ENCODE measurements at places on chromosomes 1 and 21.

DNA sequence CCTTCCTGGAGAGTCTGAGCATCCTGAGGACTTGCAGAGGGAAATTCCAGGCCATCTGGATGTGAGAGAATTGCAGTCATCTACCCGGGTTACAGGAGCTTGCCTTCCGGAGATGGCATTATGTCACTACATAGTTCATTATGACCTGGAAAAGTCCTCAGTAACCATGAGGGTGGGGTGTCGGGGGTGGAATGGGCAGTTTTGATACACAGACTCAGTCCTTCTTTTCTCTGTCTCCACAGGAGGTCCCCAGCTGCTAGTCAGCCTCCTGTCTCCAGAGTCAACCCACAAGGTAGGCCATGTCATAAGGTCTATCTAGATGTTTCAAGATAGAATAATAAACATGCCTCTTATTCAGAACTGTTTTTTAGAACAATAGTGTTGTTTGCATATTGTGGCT, 268.2 kb upstream of the SGIP1 start:
- DNase-seq: no peak

DNA sequence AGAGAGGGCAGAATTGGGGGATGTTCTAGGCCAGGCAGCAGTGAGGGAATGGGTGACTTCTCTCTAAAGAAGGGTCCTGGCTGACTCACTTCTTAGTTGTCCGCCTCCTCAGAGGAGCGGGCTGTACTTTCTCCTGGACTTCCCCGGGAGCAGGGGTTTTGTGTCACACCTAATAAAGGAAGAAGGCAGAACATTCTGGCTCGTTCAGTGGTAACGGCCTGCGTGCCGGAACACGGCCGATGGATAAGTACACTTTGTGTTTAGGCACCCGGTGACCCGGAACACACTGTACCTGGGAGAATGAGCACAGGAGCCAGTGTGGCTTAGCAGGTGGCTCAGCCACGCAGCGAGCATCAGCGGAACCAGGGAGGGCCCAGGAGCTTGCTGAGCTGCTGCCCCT, 84.7 kb downstream of the FBXO2 start:
- DNase-seq: no peak

DNA sequence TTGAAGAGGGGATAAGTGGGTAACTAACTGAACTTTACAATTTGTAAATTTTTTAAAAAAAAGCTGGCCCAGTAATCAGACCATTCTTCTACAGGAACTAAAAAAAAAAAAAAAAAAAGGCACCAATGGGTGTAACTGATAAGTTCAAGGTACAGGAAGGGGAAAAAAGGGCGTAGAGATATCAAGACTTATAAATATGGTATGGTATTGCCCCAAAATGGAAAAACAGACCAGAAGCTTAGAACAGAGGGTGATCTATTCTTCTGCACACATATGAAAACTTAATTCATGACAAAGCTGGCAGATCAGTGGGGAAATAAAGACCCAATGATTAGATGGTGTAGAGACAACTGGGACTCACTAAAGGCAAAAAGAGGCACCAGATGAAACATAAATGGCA, 58.9 kb downstream of the LHX4 start:
- no peak for DNase-seq

- DNase-seq: peak; percentile 41
Measured at GRCh38 chr1:169601096-169601881, 15.0 kb upstream of the F5 start.

GRCh38 chr1:75327395-75327794, 193.2 kb downstream of the LHX8 start:
- no peak for DNase-seq
